CD4-positive, alpha-beta T cell treated with Interleukin-17A for 1 hour (primary cell): ENCODE measurements at places on chromosomes 11 and 22.

- no peak for DNase-seq
Measured at GRCh38 chr11:77656362-77656761, 18.8 kb upstream of the CLNS1A start.

GRCh38 chr11:126832387-126832786, 168.2 kb downstream of the KIRREL3 start:
- no peak for DNase-seq

GRCh38 chr22:46033256-46034200, 56.6 kb upstream of the WNT7B start:
- no peak for DNase-seq

- no peak for DNase-seq
Measured at GRCh38 chr22:37256075-37256726, 12.1 kb upstream of the RAC2 start.

GRCh38 chr22:30294066-30294465, 4.8 kb upstream of the CASTOR1 start:
- DNase-seq = no peak

GRCh38 chr11:11659567-11660362, 38.0 kb upstream of the GALNT18 start:
- no peak for DNase-seq

GRCh38 chr22:43031617-43032016, 16.7 kb upstream of the PACSIN2 start:
- DNase-seq = no peak

DNA sequence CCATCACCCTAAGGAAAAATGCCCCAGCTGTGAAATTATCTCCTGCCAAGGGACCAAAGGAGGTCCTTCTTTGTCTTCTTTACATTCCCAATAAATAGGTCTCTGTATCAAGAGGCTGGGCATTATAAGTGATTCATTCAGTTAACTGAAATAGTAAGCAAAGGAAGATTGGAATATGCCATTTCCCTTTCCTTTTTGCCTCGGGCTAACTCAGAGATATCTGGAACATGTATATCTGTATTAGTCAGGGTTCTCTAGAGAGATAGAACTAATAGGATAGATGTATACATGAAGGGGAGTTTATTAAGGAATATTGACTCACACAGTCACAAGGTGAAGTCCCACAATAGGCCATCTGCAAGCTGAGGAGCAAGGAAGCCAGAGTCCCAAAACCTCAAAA, 15.3 kb upstream of the CWF19L2 start:
- no peak for DNase-seq

GRCh38 chr22:50701076-50701419, 28.4 kb downstream of the SHANK3 start:
- DNase-seq = no peak

DNA sequence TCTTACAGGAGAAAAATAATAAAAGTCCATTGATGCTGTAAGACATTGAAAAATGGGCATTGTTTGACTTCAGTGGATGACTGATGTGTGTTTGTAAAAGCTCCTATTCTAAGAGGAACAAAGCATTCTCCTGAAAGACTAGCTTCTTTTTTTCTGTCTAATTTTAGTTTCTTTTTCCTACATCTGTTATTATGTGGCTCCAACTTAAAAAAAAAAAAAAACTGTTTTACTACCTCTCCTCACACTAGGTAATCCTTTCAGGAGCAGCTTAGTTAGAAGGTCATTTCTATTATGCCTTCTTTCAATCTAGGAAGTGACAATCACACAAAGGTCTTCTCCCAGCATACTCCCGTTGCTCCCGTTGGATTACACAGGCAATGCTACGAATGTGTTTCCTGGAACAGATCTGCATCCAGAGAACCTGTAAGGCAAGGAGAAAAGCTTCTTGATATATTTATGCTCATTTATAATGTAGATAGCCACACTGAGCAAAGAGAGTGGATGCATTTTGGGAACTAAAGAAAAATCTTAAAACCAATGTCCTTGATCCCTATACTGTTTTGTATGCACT, 595.1 kb upstream of the CCDC179 start:
- DNase-seq = no peak

DNA sequence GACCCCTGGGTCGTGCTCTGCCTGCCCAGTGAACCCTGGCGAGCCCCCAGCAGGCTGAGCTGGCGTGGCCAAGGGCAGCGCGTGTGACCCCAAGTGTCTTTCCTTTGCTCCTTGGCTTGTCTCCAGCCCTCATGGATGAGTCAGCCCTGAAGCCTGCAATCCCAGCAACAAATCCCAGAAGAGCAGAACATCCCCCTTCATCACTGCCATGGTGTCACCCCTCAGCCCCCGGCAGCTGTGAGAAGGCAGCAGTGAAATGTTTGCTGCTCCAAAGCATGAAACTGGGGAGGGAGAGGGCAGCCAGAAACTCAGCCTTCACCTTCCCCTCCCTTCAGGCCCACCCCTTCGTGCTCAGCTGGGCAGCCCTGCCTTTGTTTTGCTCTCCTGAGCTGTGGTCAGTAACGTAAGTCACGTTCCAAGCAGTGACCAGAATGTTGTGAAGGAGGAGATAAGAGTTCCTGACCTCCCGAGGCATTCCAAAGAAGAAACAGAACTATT, 29.8 kb downstream of the ADAMTS15 start:
- no peak for DNase-seq

GRCh38 chr11:62508336-62509058, 38.1 kb downstream of the AHNAK start:
- DNase-seq = no peak

GRCh38 chr22:18095101-18095805, 15.4 kb upstream of the TUBA8 start:
- no peak for DNase-seq

GRCh38 chr11:47791774-47792430, 24.8 kb upstream of the FNBP4 start:
- no peak for DNase-seq

- DNase-seq = no peak
Measured at GRCh38 chr11:130516554-130517505, 68.4 kb downstream of the ADAMTS15 start.

DNA sequence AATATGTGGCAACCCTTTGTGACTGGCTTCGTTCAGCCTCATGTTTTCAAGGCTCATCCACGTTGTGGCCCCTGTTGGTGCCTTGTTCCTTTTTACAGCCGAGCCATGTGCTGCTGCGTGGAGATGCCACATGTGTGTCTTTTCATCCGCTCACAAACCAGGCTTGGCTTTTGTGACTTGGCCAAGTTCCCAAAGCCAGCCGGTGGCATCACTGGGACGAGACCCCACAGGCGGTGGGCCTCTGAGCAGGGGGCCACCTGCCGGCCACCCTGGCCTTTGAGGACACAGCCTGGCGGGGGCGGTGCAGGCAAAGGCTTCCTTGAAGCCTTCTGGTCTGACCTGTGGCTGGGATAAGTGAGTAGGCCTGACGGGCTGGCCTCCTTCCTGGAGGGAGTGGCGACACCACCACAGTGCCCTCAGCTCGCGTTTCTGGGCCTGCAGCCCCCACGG, 10.5 kb downstream of the GRK2 start:
- DNase-seq = peak; percentile 48

- no peak for DNase-seq
Measured at GRCh38 chr11:45530111-45530510, 135.3 kb downstream of the CHST1 start.

- DNase-seq = no peak
Measured at GRCh38 chr11:68813773-68814172, 27.9 kb downstream of the CPT1A start.

DNA sequence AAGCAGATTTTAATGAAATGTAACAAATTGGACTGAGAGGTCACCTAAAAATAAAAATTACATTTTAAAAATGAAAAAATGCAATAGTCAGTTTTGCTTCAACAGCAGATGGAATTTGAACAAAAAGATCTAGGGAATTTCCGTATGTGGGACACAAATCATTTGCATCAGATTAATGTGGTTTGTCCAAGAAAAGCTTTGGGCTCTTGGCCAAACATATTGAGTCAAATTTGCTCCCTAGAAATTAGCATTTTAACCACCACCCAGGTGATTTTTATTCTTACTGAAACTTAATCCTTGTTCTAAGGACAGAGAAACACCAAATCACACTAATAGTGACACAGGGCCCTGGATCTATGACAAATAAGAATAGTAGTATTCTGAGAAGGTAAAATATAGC, 1477.8 kb downstream of the FAM181B start:
- no peak for DNase-seq

GRCh38 chr11:45530776-45531175, 134.6 kb downstream of the CHST1 start:
- no peak for DNase-seq

GRCh38 chr11:9738116-9738515, 74.2 kb downstream of the SWAP70 start:
- DNase-seq = no peak

GRCh38 chr22:44497218-44497904, 672 bp downstream of the RTL6 start:
- DNase-seq = peak; percentile 21

- DNase-seq = peak; percentile 18
Measured at GRCh38 chr11:68904248-68904847, 657 bp downstream of the IGHMBP2 start.

DNA sequence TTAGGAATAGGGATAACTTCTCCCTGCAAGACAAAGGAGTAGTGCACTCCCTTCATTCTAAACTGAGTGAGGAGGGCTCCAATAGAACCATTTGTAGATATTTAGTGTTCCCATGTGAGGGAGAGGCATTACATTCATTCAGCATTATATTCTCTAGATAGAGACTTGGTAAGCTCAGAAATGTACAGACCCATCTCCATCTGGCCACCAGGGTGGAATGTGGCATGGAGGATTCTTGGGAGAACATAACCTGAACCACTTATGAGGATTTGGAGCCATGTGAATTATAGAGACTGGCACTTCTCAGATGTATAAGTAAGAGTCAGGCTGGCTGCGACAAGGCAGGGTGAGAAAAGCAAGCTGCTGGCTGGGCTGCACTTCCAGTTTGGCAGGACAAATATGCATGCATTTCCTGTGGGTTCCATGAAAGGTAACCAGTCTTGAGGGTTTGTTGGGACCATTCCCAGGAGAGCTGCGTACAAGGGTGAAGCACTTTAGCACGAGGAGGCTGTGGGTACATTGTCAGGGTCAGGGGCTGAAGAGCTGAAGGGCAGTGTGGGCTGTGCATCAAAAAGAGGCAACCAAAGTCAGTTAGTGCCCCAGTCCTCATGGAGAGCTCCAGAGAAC, 9.2 kb downstream of the RRP8 start:
- no peak for DNase-seq

DNA sequence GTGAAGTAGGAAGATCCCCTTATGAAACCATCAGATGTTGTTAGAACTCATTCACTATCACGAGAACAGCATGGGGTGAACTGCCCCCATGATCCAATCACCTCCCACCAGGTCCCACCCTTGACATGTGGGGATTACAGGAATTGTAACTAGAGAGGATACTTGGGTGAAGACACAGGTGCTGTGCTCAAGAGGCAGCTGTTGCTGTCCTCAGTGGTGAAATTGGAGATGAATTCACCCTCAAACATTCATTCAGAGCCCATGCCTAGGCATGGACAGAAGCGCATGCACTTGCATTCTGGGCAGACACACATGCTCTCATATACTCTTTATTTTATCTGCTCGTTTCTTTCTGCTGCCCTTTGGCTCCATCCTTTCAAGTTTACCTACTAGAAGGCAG, 385.0 kb downstream of the INSC start:
- DNase-seq = no peak

DNA sequence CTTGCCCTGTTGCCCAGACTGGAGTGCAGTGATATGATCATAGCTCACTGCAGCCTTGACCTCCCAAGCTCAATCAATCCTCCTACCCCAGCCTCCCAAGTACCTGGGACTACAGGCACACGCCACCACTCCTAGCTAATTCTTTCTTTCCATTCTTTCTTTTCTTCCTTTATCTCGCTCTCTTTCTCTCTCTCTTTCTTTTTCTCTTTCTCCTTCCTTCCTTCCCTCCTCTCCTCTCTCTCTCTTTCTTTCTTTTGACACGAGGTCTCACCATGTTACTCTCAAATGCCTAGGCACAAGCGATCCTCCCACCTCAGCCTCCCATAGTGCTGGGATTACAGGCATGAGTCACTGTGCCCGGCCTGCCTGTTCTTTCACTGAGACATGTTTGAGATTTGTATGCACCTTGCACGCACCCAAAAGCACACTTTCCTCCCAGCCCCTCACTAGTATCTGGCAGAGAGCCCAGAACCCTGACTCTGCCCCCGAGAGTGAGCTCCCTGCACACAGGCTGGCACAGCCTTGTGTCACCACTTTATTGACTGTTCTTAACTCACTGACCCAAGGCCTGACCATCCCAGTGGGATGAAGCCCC, 56.8 kb downstream of the CD6 start:
- DNase-seq = peak; percentile 53

DNA sequence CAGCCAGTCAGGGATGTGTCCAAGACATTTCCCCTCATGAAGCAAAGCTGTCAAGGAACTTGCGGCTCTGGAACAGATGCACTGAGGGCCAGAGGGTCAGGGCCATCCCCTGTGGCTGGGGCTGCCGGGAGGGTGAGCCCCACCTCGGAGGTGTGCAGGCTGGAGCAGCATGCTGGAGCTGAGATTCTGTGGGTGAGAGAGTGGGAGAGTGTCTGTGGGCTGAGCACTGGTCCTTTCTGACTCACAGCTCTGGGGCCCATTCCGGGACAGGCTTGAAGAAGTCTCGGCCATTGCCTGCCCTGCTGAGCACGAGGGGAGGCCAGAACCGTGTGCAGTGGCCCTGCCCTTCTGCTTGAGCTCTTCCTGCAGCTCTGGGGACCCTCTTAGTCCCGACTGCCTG, 2.1 kb downstream of the OMP start:
- DNase-seq = no peak

DNA sequence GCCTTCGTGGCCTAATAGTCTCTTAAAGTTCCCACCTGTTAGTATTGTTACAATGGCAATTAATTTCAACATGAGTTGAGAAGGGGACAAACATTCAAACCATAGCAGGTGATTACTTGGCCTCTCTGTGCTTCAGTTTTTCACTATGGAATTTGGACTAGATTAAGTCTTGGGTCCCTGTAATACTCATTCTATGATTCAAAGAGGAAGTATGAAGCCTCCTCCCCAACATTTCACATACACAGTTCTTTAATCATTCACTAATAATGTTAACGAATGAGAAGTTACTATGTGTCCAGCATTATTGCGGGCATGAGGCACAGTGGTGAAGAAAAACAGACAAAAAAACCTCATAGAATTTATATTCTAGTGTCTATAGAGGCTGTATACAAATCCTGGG, 19.9 kb upstream of the USP47 start:
- no peak for DNase-seq
